Fibroblast of skin of left biceps (primary cell): ENCODE measurements at places on chromosomes 2 and 18.

DNA sequence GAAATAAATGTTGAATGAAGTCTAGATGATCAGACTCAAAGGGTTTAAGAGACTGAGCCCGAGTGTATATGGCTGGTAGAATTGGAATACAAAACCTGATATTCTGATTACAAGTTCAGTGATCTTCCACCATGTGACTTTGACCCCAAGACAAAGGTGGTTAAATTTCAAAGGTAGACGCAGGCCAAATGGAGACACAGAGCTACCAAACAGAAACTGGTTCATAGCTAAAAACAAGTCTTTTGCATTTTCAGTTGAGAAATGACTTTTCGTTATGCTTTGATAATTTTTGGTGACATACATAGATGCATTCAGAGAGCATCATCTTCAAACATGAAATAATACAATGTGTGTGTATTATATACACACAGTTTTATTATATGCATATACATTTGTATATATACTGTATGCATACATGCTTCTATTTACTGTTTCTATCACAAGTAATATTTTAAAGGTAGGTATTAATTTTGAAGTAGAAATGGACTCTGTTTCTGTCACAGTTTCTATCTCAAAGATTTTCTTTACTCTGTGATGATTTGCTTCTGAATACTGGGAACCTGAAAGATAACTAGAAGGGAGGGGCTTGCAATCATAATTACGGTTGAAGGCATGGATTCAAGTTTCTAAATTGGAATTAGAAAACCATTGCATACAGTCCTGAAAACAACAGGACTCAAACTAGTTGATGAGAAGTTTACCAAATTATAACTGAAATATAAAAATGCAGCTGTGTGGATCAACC lies 142.3 kb downstream of the ABCA12 start:
- DNase-seq = no peak

DNA sequence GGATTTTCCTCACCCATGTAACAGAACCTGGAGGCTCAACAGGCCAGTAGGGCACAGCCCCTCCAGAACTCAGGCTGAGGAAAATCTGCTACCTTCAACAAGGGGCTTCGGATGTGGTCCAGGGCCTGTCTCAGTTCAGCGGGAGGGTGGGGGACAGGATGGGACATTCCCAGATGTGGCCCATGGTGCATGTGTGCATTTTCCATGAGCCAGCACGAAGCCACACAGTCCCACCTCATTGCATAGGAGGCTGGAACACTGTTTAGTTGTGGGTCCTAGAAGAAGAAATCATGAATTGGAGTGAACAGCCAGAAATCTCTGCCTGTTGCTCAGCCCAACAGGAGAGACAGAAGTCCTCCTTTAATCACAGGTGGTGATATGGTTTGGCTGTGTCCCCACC lies 469.6 kb upstream of the MYT1L start:
- no peak for DNase-seq

- DNase-seq = no peak
These were observed 313.9 kb downstream of the GBX2 start for GRCh38 chr2:235854276-235854675.

GRCh38 chr2:43123028-43123427 lies 103.4 kb downstream of the ZFP36L2 start:
- no peak for DNase-seq

DNA sequence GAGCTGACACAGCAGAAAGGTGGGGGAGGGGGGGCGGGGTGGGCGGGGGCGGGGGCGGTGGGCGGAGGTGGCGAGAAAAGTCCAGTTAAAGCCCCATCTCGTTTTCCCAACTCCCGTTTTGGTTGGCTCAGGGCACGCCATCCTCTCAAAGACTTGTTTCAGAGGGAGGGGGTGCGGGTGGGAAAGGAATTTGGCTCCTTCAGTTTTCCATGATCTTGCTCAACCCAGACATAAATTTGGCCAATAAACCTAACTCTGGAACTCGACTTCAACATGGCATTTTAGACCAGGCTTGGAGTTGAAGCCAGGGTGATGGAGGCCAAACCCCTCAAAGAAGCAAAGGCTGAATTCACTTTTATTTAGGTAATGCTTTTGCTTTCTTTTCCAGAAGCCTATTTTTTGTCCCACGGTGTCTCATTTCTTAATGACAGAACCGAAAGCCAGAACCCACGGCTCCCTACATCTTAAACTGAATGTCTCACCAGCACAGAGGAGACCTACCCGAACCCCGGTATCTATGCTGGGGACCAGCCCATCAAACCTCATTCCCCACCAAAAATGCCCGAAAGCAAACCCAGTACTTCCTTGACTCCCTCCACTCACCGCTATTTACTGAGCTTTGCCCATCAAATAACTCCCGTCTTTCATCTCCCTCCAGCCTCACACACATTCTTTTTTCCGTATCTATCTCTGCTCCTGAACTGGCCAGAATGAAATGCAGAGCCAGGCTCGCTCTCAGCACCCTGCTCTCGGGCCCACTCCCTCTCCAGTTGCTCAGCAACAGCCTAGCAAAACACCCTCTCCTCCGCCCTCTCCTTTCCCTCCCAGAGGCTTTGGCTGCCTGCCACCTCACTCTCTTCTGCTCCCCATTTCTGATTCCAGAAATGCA lies 4.3 kb downstream of the IGFBP5 start:
- DNase-seq = peak; percentile 63

- DNase-seq = no peak
These were observed 63.9 kb downstream of the PPP4R1 start for GRCh38 chr18:9550429-9550828.

- no peak for DNase-seq
These were observed 310.1 kb upstream of the NCKAP5 start for GRCh38 chr2:133878326-133878725.

GRCh38 chr2:237433920-237434676 lies 20.1 kb upstream of the COL6A3 start:
- DNase-seq = no peak

DNA sequence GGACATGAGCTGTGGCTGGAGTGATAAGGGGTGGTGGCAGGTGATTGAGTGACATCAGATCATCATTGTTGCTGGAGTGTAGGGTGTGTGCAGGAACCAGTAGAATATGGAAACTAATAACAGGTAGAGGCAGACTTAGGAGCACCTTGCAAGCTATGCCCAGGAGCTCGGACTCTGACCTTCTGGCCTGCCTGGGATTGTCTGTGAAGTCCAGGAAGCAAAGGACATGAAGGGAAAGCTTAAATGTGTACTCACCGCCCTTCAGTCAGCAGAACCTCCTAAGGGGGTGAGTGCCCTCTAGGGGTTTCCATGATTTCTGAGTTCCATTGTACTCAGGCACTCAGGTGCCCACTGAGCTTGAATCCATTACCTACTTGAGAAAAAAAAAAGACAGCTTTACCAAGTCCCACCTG lies 104.2 kb downstream of the CRIM1 start:
- DNase-seq = no peak

- DNase-seq = no peak
These were observed 158.9 kb downstream of the LDLRAD4 start for GRCh38 chr18:13377496-13377895.

GRCh38 chr2:126749537-126749936 lies 93.6 kb downstream of the GYPC start:
- DNase-seq = no peak

DNA sequence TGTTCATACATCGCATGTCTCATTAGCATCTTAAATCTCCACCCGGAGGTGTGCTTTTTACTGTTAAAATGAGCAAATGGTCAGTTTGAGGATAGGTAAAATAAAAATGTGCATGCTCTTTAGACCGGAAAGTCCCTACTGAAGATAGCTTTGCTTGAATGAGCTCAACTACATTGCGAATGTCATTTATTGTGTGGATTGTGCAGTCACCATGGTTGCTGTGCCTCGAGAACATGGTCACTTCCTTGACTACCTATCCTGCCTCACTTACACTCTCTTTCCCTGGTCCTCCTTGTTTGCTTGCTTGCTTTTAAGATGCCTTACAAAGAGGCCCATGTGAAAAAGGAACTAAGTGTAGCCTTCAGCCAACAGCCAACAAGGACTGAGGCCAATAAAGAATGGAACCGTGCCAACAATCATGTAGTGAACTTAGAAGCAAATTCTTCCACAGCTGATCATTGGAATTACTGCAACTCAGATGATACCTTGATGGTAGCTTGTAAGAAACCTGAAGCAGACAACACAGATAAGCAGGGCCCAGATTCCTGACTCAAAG lies 72.2 kb upstream of the BARD1 start:
- DNase-seq = no peak

- DNase-seq = no peak
These were observed 117.6 kb downstream of the BIRC6 start for GRCh38 chr2:32474381-32474780.

GRCh38 chr2:165471349-165471950 lies 2.0 kb downstream of the CSRNP3 start:
- no peak for DNase-seq

DNA sequence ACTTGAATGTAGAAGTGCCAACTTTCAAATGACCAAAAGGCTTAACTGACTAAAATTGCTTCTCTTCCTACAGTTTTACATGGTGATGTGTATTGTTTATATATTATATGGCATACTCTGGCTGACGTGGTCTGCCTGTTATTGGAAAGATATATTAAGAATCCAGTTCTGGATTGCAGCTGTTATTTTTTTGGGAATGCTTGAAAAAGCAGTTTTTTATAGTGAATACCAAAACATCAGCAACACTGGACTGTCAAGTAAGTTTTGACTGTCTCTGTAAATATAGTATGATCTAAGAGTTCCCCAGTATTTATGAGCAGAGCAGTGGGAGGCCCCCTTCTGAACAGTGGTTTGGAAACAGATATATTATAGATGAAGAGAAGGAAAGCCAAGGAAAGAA lies 26.2 kb downstream of the TMEM87B start:
- DNase-seq = no peak

GRCh38 chr2:234374736-234375135 lies 122.1 kb downstream of the ARL4C start:
- no peak for DNase-seq

DNA sequence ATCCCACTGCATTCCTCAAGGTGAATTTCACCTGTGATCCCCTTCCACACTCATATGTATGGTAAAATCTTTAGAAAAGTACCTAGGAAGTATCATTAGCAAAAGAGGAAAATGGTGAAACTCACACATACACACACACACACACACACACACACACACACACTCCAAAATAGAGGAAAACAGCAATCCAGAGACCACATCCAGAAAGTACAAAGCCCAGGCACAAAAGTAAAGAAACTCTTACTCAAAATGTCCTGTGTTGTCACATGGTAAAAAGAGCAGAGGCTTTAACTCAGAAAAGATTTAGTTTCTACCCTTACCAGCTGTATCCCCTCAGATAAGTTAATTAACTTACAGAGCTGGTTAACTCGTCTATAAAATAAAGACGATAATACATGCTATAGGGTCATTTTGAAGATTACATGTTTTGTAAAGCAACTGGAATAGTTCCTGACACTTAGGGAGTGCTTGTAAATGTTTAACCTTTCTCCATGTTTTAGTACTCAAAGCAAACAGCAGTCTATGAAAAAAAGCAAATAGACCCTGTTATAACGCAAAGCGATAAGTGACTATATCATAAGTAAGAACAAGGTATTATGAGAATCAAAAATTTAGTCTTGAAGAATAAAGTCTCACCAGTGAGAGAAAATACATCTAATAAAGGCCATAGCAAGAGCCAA lies 360.0 kb upstream of the LRATD1 start:
- DNase-seq = no peak

DNA sequence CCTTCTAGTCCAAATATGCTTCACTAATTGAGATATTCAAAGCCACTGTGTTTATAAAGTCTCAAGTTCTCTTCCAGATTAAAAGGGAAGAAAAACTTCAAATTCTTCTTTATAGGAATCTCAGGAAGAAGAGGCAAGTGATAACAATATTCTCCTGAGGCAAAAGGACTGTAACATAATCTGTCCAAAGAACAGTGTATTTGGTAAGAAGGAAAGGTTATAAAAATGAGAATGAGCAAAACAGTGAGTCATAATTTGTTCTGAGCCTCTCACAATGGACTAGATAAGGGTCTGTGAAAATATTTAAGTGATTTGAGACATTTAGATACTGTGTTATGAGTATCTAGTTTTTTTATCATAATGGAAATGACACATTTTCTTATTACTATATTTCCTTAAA lies 44.3 kb downstream of the SNRPD1 start:
- DNase-seq = no peak

- no peak for DNase-seq
These were observed 267.1 kb downstream of the EIPR1 start for GRCh38 chr2:3110555-3110954.

GRCh38 chr2:157971702-157972101 lies 95.6 kb upstream of the ACVR1 start:
- DNase-seq = no peak

GRCh38 chr2:23366720-23367119 lies 18.3 kb upstream of the KLHL29 start:
- no peak for DNase-seq

- DNase-seq = no peak
These were observed 286.4 kb downstream of the GALNT13 start for GRCh38 chr2:154158101-154158500.

GRCh38 chr18:25587545-25587944 lies 235.6 kb upstream of the ZNF521 start:
- no peak for DNase-seq

- DNase-seq = no peak
These were observed 48.1 kb downstream of the NUP35 start for GRCh38 chr2:183172220-183172887.

GRCh38 chr2:127893033-127893432 lies 7.3 kb upstream of the AMMECR1L start:
- DNase-seq = no peak

- DNase-seq = no peak
These were observed 89.9 kb downstream of the RHOB start for GRCh38 chr2:20536619-20537422.
